ENCODE measurements at places on chromosomes 12 and 14.
A peak's percentile ranks its signal among the peaks of the same experiment; 100 is the strongest.

DNA sequence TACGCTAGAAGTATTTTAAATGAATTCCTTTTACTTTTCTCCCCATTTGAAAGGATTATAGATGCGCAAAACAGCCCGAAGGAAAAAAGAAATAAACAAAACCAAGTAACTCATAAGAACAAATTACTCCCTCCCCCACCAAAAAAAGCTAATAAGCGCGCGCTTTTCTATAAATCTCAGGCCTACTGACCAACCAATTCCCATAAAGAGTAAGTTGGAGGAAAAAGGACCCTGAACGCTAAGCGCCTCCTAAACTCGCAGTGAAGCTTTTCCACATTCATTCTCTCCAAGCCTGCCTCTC lies 588 bp downstream of the MBIP start:
- peak; percentile 36 for DNase-seq

DNA sequence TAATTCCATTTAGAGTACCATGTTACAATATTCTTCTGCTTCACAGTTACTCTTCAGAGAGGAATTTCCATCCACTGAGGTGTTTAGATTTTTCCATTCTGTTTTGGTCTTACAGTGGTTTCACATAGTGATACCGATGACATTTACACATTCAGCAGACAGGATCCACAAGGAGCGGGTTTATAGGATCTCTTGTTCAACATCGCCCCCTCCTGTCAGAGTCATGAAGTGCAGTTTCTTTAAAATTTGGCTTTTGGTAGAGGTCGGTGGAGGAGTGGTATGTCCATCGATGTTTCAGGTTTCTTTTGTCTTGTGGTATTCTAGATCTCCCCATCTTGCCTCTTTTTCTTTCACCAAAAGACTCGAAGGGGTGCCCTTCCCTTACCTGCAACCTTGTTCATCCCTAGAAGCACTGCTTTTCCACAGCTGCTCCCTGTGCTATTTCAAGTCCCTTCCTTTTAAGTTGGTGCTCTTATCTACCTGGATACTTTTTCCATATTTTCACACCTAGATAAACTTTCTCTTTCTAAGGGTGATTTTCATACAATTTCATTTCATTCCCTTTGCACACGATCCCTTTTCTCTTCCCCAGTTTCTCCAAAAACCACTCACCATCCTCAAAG lies 181.3 kb downstream of the ITPR2 start:
- peak; percentile 90 for DNase-seq

- DNase-seq = no peak
Measured at GRCh38 chr14:89088530-89088929, 264.1 kb downstream of the TTC8 start.

DNA sequence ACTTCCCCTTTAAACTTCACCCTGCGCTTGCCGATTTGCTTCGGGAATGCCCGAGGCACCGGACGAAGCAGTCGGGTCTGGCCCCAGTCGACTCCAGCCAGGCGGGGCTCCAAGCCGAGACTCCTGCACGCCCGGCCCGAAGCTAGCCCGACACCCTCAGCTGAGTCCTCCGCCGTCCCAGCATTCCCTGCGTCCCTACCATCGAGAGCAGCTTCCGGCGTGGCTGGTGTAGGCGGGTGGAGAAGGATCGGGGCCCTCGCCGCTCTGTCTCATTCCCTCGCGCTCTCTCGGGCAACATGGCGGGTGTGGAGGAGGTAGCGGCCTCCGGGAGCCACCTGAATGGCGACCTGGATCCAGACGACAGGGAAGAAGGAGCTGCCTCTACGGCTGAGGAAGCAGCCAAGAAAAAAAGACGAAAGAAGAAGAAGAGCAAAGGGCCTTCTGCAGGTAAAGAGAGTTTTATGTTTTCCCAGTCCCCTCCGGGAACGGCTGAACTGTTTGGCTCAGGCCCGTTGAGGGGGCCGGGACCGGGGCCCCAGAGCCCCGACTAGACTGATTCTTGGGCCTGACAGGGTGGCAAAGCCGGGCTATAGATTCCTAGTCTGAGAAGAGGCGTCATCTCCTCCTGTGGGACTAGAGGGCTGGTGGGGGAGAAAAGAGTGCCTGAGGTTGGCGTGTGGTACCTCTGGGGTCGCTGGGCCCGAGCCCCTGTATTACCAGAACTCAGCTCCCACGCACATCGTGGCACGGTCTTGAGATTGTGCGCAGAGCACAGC lies at the start of gene METAP2:
TSS of gene METAP2 (plus strand) at position 269 of the 776 bp plus-strand sequence. CDS start at position 297, 28 bp downstream.
- DNase-seq = peak; percentile 98

DNA sequence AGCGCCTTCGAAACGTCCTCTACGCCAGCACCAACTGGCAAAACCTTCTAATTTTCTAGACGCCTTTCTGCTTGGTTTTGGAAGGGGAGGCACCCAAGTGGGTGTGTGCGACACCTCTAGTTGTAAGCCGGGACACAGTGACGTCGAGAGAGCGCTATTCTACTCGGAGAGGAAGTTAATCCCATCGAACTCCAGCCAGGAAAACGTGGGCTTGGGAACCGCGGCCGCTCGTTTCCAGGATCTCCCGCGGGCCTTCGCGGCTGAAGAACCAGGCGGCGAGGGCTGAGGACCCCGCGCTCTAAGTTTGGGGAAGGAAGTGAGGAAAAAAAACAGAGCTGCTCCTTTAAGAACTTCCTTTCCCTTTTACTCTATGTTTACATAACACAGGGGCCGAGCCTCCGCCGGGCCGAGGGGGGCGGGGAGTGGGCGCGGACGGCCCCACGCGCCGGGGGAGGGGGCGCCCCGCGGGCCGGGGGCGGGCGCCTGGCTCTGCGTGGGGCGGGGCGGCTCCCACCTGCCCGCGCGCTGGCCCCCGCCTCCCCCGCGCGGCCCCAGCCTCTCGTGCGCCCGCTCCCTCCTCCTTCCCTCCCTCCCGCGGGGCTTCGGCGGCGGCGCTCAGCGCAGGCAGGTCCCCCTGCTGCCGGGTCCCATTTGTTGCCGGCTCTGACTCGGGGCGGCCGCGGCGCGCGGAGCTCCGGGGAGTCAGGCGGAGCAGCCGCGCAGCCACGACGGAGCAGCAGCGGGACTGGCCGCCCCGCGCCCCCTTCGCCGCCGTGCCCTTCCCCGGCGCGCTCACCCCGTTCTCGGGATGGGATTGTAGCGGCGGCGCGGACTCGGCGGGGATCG lies at the start of gene PELI2:
TSS of gene PELI2 (plus strand) at position 647 of the 846 bp plus-strand sequence. CDS start 250 bp downstream, outside the sequence.
- peak; percentile 71 for DNase-seq

All from choroid plexus epithelial cell (primary cell).